Left renal cortex interstitium (tissue), 4 donors: ENCODE measurements at places on chromosomes 7 and 10. TPM values are rescaled to one million over a fixed set of nuclear protein-coding genes. Genes with fewer than 3 reads are reported as not detected.

GRCh38 chr10:103502849-103503660 lies 9.6 kb downstream of the NEURL1 start:
- no peak for DNase-seq

GRCh38 chr7:116271161-116271913 lies 61.0 kb downstream of the TES start:
- no peak for DNase-seq

DNA sequence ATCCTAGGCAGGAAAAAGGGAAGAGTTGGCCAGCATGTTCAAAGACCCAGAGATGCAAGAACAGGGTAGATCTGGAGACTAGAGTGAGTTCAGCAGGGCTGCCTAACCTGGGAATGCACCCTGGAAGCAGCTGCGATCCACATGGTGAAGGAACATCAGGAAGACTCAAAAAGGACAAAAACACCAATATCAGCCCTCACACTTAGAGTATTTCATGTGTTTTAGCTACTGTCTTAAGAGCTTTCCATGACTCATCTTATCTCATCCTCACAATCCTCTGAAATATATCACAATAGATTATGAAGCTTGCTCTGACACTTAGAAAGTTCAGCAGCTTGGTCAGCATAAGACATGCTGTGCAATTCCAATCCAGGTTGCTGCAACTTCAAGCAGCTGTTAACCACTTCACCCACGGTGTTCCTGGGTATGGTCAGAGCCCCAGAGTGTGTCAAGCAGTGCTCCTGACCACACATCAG lies 380.9 kb downstream of the PARD3 start:
- DNase-seq, result no peak

GRCh38 chr7:128201067-128201689 lies 39.9 kb upstream of the LEP start:
- no peak for DNase-seq

DNA sequence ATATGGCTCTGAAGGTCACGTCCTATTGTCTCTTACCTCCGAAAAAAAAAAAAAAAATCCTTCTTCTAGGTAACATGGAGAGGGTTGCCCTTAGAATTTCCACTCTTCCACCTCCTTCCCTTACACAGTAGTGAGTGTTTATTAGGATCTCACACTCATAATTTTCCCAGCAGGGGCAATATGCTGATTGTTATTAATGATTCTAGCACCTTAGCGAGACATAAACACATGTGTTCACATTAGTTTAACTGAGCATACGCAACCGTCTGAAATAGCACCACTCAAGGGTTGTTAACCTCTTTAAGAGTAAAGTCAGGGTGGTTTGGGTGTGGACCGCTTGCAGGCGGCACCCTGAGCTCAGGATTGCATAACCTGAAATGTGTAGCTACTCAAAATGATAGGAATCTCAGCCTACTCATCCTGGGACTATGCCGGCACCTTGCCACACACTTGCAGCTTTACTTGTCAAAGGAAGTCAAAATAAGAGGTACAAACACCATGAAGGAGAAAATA lies 52.2 kb downstream of the CPEB3 start:
- no peak for DNase-seq

GRCh38 chr7:156005202-156005691 lies 193.0 kb upstream of the SHH start:
- no peak for DNase-seq

The PRPS1L1 gene
- polyA plus RNA-seq, result not detected
